ENCODE measurements at places on chromosomes 12 and 14.

DNA sequence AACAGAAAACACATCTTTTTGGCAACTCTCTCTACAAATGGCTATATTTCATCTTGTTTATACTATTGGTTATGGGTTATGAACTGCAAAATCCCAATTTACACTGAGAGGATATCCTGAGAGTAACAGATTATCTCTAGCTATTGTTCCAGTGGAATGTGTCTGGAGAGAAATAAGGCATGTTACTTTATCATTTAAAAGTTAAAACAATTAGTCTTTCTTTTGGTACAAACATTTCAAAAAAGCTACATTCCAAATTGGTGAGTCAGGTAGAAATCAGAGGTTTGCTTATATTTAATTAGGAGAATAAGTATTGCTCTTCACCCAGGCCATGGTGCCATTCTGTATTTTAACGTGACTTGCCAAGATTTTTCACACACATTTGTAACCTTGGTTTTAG, 411.6 kb downstream of the CCER1 start:
- DNase-seq = no peak

DNA sequence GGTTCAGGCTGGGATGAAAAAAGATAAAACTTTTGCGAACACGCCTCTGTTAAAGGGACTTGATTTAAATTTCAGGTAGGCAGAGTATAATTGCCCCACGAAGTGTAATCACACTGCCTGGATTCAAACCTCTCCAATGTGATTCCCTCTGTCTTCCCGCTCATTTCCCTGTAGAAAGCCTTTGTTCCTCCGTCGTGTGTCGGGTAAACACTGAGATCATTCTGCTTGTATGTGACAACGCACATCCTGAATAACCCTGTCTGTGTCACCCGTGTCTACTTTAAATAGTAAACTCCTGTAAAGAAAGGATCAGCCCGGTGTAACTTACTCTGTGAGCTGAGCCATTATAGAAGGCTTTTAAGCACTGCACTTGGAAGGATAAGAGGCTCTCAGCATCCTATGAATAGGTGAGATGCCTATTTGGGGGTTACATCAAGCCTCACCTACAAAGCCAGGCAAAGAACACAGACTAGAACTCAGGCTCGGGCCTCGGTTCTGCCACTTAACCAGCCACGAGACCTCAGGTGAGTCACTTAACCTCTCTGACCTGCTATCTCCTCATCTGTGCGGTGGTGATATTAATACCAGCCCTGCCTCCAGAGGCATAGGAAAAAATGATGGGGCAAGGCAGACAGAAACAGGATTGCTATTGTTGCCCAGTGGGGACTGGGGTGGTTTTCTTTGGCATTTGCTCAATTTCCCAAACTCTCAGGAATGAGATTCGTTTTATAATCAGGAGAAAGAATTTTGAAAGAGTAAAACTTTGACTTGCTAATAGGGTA, 74.2 kb downstream of the RBM19 start:
- no peak for DNase-seq

GRCh38 chr14:88229428-88229827, 93.6 kb downstream of the KCNK10 start:
- DNase-seq = no peak

DNA sequence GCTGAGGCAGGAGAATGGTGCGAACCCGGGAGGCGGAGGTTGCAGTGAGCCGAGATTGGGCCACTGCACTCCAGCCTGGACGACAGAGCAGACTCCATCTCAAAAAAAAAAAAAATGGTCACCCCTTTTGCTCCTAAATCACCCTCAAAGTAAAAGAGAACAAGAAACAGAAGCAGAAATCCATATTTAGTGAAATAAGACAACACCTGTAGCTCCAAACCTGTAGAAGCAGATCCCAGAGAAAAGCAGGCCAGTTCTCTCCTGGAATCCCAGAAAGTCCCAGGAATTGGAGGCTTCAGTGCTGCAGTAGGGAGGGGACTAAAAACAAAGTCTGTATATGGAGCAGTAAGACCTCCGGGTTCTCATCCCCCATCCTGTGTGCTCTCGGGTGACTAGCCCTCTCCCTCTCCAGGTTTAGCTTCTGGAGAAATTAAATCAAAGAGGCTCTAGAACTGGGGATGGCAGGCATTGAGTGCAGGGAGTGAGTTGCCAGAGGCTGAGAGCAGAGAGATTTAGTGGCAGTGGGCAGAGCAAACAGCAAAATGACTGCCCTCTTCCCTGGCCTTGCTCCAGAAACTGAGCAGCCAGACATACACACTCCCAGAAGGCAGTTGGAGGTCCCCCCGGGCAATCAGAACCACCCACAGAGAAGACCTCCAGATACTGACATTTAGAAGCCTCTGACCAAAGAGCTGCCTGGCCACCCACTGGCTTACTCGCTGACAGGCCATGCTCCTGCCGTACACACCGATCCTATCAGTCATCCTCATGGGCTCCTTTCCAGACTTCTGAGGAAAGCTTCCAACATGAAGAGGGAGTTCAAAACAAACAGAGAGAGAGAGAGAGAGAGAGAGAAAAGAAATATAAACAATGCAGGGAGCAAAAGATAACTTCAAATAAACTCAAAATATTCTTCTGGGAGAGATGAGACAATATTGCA, 6.3 kb upstream of the MLXIP start:
- peak; percentile 38 for DNase-seq

DNA sequence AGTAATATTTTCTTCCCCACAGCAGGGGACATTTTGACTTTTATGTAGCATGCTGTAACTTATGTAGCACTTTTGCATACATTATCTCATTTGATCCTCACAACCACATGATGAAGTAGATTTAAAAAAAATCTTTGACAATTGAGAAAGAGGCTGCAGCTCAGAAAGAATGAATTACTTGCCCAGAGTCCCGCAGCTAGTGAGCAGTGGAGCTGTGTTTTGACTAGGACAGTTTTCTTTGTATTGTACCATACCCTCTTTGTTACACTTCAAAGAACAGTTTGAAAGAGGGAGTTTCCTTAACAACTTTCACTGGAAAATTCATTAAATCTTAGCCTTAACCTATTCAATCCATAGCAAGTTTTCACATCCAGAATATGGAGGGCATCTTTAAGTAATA, 58.6 kb downstream of the SYNE2 start:
- no peak for DNase-seq

DNA sequence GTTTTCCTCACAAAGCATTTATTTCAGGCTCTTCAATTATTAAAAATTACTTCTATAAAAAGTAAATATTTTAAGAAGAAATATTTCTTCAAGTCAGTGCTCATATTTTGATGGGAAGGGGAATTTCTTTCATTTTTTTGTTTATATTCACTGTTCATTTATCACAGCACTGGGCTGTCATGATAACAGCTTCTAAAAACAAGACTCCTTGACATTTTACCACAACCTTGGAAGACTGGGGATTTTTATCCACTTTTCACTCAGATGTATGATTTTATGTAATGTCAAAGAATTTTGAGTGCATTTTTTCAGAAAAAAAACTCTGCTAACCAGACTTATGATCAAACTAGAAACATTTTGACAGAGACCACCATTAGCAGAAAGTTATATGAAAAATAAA, 149.7 kb downstream of the PHLDA1 start:
- no peak for DNase-seq

DNA sequence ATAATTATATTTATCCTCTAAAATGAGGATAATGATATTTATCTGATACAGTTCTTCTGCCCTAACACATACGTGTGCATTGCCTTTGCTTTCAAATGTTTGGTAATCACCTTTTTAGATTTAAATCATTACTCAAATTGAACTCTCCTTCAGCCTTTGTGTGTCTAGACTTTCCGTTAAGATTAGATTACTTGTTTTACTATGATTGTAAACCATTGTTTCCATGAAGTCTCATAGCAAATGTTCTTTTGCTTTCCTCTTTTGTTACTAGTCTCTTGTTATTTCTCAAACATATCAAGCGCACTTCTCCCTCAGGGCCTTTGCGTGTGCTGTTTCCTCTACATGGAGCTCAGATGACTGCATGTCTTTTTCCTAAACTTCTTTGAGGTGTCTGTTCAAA, 63.7 kb downstream of the ETV6 start:
- DNase-seq = no peak

DNA sequence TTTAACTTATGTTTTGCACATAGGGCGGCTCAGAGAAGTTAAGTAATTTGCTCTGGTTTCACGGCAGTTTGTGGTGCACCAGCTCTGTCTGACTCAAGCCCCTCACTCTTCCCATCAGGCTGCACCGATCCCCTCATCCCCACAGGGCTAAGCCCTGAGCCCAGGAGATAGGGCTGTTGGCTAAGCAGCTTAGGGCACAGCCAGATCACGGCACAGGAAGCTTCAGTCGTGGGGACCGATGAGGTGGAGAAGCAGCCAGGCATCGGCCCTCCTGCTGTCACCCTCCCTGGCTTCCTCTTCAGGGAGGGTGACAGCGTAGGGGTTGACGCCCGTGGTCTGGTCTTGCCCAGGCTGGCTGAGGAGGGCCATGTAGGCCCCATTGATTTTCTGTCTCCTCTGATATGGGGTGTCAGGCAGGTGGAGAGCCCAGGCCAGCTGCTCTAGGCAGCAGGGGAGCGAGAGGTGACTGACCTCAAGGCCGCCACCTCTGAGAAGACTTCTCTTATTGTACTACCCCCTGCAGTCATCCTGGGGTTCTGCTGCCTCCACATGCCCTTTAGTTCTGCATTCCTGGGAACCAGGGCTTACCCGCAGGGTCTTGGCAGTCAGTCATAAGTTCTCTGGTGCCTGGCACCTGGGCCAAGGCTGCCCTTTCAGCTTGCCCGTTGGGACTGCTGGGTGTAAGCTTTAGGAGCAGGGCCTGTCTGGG, 166.4 kb downstream of the TSPAN9 start:
- peak; percentile 6 for DNase-seq

GRCh38 chr14:53842938-53843337, 113.7 kb downstream of the BMP4 start:
- DNase-seq = no peak

GRCh38 chr14:77979171-77979570, 179.3 kb downstream of the ADCK1 start:
- DNase-seq = no peak

GRCh38 chr12:52927964-52928363, 21.0 kb upstream of the KRT18 start:
- no peak for DNase-seq

DNA sequence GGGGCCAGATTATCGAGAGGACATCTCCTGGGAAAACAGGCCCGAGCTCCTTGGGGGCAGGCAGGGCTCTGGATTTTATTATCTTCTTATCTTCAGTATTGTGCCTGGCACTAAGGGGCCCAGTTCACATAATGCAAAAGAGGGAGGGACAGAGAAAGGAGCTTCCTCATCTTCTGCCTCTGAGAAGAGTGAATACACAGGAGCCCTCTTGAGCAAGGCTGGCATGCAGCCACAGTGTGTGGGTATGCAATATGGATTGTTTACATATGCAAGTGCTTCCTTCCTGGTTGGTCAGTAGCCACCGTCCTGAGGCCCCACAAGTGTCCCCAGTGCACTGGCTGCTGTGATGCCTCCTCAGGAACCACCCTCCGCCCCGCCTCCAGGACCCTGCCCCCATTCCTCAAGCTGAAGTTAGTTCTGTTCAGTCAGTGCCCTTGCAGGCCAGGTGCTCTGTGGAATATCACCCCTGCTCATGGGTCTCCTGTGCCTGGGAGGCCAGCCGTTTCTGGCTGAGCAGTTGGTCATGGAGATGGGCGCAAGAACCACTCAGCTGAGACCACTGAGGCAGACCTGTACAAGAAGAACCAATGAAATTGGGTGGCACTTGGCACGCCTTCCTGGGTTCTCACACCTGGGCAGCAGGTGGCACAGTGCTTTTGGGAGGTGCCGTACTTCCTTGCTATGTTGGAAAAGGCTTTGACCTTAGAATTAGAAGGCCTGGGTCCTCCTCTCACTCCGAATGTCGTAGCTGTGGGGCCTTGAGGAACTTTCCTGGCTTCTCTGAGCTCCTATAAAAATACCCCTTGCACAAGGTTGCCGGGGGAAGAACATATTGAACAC, 35.1 kb upstream of the ACTN1 start:
- peak; percentile 93 for DNase-seq

DNA sequence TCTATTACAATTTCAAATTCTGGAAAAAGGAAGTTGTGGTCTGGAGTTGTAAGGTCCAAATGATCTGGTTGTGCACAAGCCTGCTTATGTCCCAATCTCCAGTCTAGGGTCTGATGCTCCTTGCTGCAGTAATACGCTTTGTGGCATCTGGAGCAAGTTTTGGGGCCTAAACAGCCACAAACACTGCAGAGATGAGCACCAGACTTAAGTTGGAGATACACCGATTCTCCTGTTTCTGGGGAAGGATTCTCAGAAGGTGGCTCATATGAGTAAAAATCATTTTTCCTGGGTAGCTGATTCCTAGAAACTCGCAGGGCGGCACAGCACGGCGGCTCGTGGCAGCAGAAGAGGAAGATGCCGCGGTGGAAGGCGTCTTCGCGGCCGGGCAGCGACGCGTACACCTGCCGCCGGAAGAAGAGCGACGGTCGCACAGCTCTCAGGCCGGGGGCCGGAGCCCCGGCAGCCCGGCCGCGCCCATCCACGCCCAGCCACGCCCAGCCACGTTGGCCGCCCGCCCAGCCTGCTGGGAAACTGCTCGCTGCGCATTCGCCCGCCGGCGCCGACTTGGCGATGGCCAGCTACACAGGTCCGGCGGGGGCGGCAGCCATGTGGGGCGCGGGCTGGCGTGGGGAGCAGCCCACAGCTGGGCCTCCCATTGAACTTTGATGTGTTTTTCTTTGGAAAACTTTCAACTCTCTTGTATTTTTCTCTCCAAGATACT, 129.0 kb downstream of the ASCL4 start:
- DNase-seq = peak; percentile 91

GRCh38 chr12:59675461-59675860, 79.6 kb downstream of the SLC16A7 start:
- peak; percentile 48 for DNase-seq

DNA sequence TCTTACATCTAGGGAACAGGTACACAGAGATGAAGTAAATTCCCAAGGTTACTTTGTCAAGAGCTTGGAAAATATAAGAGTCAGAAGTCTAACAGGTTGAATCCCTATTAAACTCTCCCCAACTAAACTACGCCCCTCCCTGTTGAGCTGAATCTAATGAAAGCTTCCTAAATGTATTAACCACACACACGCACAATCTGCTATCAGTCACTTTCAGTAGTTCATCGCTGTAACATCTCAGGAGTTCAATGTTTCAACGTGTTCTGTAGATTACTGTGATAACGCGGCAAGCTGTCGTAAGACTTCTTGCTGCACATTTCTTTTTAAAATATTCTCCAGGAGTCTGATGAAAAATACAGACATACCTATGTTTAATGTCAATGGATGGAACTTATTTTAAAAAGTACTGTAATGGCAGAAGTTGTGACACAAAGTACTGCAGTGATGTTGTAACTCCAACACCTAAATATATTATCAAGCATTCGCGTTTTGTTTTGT, 612 bp upstream of the SLC25A3 start:
- DNase-seq = peak; percentile 74

- no peak for DNase-seq
Measured at GRCh38 chr12:116227811-116228210, 49.7 kb downstream of the MED13L start.

GRCh38 chr12:111366075-111366474, 2.8 kb downstream of the PHETA1 start:
- no peak for DNase-seq
